Ovary (tissue), 10 donors: ENCODE measurements at places on chromosomes 16 and 17.

GRCh38 chr16:81601601-81602255 is 157.1 kb downstream of the CMIP start:
- no peak for DNase-seq

GRCh38 chr16:87196231-87196630 is 121.0 kb downstream of the C16orf95 start:
- no peak for DNase-seq

DNA sequence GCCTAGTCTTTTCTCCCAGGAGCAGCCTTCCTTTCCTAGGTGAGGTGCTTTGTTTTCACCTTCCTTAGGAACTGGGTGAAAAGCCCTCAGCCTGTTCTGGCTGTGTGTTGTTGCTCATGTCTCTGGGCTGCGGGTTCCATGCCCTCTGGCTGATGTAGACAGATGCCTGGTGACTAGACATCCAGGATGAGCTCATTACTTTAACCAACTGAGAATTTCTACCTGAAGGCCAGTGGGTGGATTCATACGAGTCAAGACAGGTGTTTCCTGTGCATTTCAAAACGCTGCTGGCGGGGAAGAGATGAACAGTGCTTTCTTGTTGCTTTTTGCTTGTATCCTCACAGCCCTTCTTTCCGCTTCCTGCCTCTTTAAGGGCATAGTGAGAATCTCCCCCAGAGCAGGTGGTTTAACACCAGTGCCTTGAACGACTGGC is 22.3 kb downstream of the SAP30BP start:
- DNase-seq, result no peak

DNA sequence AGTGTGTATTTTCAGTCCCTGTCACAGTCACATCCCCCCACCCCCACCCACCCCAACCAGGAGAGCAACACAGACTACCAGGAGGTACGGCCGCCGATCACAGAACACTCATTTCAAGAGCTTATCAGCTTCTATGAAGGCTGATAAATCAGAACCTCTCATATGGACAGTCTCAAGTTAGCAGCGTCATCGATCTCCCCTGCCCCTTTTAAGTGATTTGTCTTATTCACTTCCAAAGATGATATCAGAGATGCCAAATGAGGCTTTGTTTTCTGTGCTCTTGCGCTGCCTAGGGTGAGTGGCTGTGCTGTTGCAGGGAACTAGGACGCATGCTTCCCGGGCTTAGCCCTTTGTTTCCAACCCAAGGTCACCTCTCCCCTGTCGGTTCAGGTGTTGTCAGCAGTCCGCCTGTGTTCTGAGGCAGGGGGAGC is 26.8 kb upstream of the PMFBP1 start:
- DNase-seq, result no peak

GRCh38 chr17:28469376-28469775 is 4.1 kb upstream of the SLC13A2 start:
- DNase-seq, result no peak

GRCh38 chr17:16287563-16288027 is 65.7 kb downstream of the CENPV start:
- peak; percentile 32 for DNase-seq
